ENCODE measurements at places on chromosomes 4 and X.
A peak's percentile ranks its signal among the peaks of the same experiment; 100 is the strongest.

DNA sequence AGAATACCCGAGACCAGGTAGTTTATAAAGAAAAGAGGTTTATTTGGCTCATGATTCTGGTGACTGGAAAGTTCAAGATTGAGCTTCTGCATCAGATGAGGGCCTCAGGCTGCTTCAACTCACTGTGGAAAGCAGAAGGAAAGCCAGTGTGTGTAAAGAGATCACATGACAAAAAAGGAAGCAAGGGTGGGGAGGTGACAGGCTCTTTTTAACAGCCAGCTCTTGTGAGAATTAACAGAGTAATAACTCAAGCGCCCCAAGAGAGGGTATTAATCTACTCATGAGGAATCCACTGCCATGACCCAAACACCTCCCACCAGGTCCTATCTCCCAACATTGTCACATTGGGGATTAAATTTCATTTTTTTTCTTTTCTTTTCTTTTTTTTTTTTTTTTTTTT is 6.3 kb upstream of the YIPF6 start:
- DNase-seq, result no peak

GRCh38 chr4:47831026-47831679 is 6.7 kb downstream of the CORIN start:
- DNase-seq, result no peak

DNA sequence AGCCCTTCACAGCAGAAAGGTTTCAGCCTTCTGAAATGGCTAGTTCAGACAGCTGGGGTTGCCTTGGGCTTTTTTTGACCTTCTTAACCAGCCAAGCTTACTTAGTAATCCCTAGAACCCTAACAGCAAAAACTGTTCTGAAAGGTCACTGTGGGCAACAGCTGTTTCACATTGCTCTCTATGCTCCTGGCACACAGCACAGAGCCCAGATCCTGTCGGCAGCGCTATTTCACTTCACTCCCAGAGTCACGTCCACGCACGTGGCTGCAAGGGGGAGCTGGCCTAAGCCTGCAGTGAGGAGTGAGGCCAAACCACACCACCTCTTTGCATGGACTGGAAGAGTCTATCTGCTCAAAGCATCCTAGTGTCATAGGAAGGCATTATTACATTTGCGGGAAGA is 32.0 kb upstream of the STS start:
- no peak for DNase-seq

GRCh38 chr4:122045533-122045932 is 93.7 kb upstream of the TRPC3 start:
- DNase-seq, result peak; percentile 90

GRCh38 chrX:32530802-32531403 is 680.4 kb downstream of the DMD start:
- peak; percentile 14 for DNase-seq

DNA sequence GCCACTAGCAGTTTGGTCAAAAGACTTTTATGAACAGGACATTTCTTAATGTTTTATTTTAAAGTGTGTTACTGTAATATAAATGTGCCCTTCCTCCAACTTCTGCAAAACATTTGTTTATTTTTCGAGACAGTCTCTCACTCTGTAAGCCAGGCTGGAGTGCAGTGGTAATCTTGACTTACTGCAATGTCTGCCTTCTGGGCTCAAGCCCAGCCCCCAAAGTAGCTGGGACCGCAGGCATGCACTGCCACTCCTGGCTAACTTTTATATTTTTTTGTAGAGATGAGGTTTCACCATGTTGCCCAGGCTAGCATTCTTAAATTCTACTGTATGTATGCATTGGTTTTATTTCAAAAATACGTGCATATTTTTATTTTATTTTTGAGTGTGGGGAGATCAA is 1201.9 kb downstream of the STIM2 start:
- no peak for DNase-seq

GRCh38 chr4:84502333-84502954 is 3.4 kb upstream of the NKX6-1 start:
- DNase-seq, result no peak

GRCh38 chr4:127698789-127699200 is 31.4 kb upstream of the SLC25A31 start:
- peak; percentile 61 for DNase-seq

DNA sequence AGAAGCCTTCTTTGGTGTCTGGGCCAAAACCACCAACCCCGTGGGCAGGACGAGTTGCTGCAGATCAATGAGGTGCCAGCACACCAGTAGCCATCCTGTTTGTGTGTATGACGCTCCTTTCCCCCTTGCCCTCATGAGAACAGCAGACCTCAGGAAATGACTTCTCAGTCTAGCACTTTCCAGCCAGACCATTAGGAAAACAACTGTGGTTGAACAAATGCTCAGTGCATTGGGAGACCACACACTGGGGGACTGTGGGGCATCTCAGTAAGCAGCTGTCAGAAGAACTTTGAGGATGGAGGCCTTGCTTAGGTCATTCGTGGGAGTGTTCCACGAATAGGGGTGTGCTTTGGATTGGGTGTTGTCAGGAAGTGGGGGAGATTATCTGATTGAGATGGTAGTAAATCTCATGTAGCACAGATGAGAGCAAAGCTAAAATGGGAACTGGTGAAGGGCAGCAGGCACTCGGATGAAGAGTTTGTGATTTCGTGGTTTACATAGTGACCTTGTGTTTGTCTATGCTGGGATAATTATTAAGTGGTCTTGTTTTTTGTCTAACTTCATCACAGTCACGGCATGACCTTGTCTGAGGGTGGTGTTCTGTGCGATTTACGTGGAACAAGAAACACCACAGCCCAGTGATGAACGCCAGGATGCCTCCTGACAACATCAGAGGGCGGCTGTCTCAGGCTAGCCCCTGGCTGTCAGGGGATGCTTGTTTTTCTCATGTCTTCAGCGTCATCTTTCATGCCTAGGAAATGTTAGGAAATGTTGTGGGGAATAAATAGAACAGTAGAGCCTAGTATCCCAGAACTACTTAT is 70.1 kb downstream of the USP46 start:
- peak; percentile 97 for DNase-seq

- no peak for DNase-seq
These were observed 457.6 kb downstream of the KCTD8 start for GRCh38 chr4:43990963-43991362.

- peak; percentile 47 for DNase-seq
These were observed 35.3 kb downstream of the FRMD7 start for GRCh38 chrX:132092439-132093065.

DNA sequence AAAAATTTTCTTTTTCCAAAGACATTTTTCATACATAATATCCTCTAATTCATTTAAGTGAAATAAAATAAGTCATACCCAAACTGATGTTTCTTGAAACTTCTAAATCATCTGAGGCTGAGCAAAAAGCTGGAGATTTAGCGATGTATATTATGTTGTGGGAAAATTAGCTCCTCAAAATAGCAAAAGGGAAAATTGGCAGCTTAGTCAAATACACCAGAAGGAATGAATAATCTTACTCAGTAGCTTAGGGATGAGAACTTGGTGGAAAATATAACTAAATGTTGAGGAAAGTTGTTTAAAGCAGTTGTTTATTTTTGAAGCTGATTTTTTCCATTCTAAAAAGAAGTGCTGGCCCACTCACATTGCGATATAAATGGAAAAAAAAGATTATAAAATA is 40.9 kb downstream of the GABRA4 start:
- DNase-seq, result no peak

- DNase-seq, result no peak
These were observed 34.0 kb upstream of the CYBB start for GRCh38 chrX:37745835-37746217.

- DNase-seq, result peak; percentile 98
These were observed 3.3 kb downstream of the KLF3 start for GRCh38 chr4:38667085-38667893.

DNA sequence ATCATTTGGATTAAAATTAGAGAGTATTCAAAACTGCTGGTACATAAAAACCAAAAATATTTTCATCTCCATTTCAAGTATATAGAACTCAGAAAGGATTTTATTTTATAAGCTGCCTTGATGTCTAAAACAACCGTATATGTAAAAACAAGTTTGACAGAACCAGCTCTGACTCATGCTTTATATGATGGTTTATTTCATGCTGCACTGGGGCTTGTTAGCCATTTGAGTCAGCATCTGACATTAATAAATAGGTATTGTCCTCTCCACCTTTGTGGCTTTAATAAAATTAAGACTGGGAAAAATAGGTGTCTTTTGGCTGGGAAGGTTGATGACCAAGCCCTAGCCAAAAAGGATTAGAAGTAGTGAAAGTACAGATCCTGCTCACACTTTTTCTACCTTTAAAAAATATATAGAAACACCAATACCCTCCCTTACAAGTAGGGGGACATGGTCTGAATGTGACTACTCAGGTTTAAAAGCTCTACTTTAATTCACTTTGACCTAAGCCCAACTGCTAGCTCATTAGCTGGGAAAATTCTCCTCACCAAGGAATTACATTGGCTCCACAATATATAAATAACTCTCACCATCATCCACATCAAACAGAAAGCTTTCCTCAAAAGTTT is 228.1 kb downstream of the ADAMTS3 start:
- DNase-seq, result peak; percentile 23

DNA sequence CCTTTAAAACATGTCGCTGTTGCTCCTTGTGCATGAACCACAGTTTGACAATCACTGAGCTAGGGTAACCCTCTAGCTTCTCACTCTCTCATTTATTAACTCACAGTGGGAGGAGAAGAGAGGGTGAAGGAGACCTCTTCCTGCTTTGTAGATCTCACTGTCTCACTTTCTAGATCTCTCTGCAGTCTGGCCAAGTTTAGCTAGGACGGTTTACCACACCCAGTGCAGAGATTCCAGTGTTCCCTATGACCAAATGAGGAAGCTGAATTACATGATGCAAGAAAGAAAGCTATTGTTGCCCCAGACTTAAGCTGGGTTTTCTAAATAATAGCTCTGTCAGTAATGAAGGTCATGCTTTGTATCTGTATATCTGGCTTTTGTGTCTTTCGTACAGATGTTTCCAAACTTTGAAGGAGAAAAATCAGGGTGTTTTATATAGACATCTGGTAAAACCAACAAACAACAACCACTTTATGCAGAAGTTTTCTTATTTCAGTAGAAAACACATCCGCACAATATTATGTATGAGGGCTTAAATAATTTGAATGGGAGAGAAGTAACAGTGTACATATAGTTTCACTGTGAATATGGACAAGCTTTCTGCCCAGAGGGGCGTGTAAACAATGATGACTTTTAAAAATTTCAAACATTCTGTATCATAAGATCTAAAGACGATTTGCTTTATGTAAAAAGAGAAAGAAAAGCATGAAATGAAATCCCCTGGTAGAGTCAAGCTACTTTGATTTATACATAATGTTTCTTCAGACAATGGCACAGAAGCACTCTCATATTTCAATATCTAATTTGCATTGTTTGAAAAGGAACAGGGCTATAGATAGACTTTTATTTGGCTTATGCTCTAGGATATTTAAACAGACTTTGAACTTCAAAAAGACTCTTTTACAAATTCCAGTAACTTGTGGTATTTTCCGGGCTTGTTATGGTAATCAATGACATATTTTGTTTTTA is 582.3 kb downstream of the FSTL5 start:
- DNase-seq, result peak; percentile 13

- DNase-seq, result no peak
These were observed 96.5 kb downstream of the FRMPD4 start for GRCh38 chrX:12234534-12235329.

DNA sequence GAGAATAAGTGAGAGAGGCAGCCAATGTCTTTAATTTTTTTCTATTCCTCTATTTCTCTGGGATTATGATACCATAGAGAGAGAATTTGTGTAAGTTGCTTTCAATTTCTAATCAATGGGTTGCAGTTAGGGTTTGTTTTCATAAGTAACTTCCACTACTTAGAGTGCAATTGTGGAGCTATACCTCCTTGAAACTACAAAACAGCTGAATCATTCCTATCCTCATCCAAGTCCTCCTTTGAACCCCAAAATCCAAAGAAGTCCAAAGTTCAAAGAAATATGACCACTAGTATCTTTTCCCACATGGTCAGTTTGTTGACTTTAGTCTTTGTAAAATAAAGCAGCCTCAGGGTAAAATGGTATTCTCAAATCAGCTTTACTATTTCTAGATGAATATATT is 1085.4 kb upstream of the INTU start:
- DNase-seq, result no peak

GRCh38 chrX:40392599-40392998 is 188.2 kb upstream of the ATP6AP2 start:
- no peak for DNase-seq

GRCh38 chrX:70176938-70177533 is at the start of gene DGAT2L6:
DGAT2L6 (plus strand) TSS chrX:70177483; CDS start chrX:70177583, 100 bp downstream.
- DNase-seq, result peak; percentile 14

GRCh38 chr4:177351622-177352244 is 42.1 kb downstream of the NEIL3 start:
- no peak for DNase-seq

DNA sequence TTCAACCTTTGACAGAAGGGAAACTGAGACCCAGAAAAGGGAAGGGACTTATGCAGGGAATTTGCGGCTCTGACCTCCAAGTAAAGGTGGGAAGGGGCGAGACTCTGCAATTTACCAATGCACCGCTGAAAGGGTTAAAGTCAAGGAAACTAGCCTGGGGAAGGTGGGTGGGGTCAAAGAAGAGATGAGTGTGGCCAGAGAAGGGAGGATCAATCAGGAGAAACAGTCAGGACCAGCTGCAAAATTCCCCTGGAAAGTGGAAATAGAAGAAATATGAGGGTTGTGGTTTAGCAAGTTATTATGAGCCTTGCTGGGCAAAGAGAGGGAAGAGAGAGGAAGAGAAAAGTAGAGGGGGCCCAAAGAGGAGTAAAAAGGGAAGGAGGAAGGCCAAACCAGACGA is 30.5 kb downstream of the STARD8 start:
- DNase-seq, result no peak

DNA sequence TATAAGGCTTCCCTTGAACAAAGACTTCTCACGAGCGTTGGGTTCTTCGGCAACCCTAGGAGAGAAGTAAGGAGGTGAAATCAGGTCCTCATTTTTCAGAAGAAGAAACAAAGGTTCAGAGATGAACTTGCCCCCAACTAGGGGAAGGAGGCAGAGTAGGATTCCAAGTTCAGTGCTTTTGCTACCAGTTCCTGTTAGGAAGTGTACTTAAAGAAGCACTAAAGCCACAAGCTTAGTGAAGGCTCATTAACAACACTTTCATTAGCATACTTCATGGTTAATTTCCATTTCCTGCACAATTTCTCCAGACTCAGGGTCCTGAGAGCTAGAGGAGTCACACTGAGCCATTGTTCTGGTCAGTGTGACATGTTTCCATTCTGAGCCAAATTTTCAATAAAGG is 52.1 kb downstream of the VSIG4 start:
- no peak for DNase-seq

- no peak for DNase-seq
These were observed 153.7 kb downstream of the CLCN4 start for GRCh38 chrX:10310511-10310910.
